Renal cortex interstitium (tissue), 15 donors: ENCODE measurements at places on chromosomes 4 and X. TPM values are rescaled to one million over a fixed set of nuclear protein-coding genes. Genes with fewer than 3 reads are reported as not detected.

Gene SHISA3
- polyA plus RNA-seq: 111 TPM

Gene CDX4
- polyA plus RNA-seq: not detected

Gene PLP1
- polyA plus RNA-seq: 9.6 TPM

Gene ARHGEF38
- 4.0 TPM for polyA plus RNA-seq

DNA sequence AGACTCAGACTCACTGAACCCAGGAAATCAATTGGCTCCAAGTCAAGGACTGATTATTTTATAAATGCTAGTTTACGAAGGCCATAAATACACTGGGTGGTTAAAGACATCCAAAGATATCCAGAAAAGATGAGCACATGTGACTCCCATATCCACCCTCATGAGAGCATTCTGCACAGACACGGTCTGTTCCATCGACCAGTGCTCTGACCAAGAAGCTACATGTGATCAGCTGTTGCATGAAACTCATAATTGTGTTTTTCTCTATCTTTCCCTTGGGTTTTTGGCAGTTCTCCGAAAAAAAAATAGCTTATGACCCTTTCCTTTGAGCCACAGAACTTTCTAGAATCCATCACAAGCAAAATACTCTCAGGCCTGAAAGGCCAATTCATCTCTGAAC is 2.7 kb upstream of the PIR start:
- no peak for DNase-seq

- DNase-seq: no peak
These were observed 5.0 kb downstream of the ARFIP1 start for GRCh38 chr4:152784490-152785350.
